Iris pigment epithelial cell (primary cell): ENCODE measurements at places on chromosomes 11 and 22.
A peak's percentile ranks its signal among the peaks of the same experiment; 100 is the strongest.

- no peak for DNase-seq
These were observed 8.9 kb upstream of the AQP11 start for GRCh38 chr11:77580712-77581337.

- DNase-seq, result no peak
These were observed 35.6 kb downstream of the TBC1D22A start for GRCh38 chr22:46798041-46798365.

GRCh38 chr22:17115945-17116565 lies 5.1 kb downstream of the TMEM121B start:
- DNase-seq, result no peak

DNA sequence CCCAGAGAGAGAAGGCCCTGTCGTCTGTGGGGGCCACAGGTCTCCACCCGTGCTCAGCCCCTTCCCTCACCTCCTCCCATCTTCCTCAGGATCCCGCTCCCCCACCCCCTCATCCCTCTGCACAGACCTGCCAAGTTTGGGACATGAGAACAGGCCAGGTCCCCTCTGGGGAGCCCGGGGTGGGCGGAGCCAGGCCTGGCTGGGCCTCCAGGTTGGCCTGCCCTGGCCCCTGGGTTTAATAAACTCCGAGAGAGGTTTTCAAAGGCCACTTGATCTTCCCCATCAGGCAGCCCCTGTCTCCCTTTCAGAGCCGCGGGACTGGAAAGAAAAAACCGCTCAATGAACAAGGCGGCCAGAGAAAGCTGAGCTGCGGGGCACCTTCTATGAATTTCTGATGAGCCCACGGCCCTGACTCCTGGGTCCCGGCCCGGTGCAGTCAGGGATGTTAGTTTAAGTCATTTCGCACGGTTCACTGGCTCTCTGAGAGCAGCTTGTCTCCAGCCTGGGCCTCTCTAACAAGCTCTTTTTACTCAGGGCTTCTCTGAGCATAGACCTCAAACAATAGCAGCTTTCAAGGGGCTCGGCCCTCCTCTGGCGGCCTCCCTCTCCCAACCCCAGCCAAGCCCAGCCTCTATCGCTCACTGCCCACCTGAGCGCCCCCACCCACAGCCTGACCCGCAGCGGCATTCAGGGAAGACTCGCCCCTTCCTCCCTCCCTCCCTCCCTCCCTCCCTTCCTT lies 64.8 kb downstream of the RPUSD4 start:
- DNase-seq, result no peak

- DNase-seq, result no peak
These were observed 244.4 kb downstream of the TTC28 start for GRCh38 chr22:28435140-28435768.

- DNase-seq, result no peak
These were observed 55.0 kb downstream of the AP2A2 start for GRCh38 chr11:980438-981357.

DNA sequence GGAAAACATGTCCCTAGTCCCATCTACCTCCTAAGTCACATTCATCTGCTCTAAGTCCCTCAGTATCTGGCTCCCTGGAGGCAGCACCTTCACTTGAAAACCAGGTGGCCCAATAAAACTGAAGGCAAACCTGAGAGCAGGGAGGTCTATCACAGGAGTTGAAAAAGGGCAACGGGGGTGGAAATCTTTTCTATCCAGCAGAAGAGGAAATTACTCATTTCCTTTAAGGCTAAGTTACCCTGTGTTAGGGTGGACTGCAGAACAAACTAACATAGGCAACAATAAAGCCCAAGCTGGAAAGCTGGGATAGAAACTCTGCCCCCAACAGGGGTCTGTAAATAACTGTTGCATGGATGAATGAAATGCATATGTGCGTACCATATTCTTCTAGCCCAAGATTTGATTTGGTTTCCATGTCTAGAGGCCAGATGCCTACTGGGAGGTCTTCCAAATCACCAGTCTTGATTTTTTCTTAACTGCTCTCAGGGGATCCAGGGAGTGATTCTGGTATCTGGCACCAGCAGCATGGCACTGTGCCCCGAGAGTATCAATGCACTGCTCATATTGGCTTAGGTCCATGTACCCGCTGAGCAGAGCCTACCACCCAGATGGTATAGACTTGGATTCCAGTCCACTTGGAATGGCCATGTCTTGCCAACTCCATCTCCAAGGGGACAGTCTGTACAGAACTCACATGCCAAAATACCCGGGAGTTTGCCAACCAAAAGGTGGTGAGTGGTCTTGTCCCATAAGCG lies 350.0 kb upstream of the NCAM1 start:
- DNase-seq, result peak; percentile 37

- peak; percentile 48 for DNase-seq
These were observed 2.9 kb upstream of the BTBD10 start for GRCh38 chr11:13465909-13466371.

- DNase-seq, result no peak
These were observed 670 bp downstream of the MYEOV start for GRCh38 chr11:69294571-69295078.

- DNase-seq, result no peak
These were observed 24.8 kb downstream of the FAM118A start for GRCh38 chr22:45334528-45334927.

DNA sequence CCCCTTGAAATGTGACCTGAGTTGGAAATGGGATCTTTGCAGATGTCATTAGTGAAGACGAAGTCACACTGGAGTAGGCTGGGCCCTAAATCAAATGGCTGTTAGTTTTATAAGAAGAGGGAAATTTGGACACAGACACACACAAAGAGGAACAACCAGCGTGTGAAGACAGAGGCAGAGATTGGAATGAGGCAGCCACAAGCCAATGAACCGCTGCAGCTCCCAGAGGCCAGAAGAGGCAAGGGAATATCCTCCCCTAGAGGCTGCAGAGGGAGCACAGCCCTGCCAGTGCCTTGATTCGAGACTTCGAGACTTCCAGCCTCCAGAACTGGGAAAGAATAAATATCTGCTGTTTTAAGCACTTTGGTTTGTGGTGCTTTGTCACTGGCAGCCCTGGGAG lies 484.5 kb downstream of the MN1 start:
- no peak for DNase-seq

GRCh38 chr11:44005956-44006355 lies 41.8 kb upstream of the ACCSL start:
- DNase-seq, result no peak
